DMS153 (cell line): ENCODE measurements at places on chromosomes 2 and 18.

GRCh38 chr18:77254711-77255405 lies 5.2 kb downstream of the GALR1 start:
- DNase-seq, result peak; percentile 32

- no peak for DNase-seq
These were observed 56.5 kb downstream of the CIB4 start for GRCh38 chr2:26584656-26585055.

- no peak for DNase-seq
These were observed 9.7 kb downstream of the CMPK2 start for GRCh38 chr2:6855860-6856547.

DNA sequence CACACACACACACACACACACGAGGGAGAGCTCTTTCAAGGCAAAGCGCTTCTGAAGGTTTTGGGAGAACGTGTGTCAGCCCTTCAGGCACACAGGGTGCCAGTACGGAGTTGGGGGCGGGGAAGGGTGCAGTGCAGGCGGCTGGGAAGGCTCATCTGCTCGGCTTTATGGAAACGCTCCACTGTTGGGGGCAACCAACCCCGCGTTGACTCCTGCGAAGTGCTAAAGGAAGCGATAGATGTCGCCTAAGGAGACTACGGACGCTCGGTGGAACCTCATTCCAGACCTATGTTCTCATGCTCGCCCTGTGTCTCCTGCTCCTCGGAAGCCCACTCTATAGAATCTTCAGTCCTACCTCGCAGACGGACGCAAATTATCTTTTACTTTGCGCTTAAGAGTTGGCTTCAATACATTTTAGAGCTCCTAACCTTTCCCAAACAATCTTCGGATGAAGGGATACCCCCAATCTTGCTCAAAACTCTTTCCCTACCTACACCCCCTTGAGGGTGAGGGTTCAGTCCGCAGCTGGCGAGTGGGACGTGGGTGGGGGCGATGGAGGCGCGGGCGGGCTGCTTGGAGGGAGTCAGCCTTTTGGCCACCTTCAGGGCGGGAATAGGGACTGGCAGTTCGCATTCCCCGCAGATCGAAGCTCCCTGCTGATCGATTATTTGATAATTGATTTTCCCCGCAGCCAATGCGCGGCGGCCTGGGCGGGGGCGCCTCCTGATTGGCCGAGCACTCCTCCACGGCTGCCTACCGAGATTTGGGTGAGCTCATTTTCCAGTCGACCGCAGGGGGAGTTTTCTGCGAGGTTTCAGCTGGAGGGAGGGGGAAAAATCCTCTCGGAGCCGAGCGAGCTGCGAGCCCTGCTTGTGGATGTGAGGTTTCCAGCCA lies 1.9 kb upstream of the MEIS1 start:
- peak; percentile 93 for DNase-seq

- DNase-seq, result no peak
These were observed 63.3 kb upstream of the TTC27 start for GRCh38 chr2:32564417-32565035.

- DNase-seq, result peak; percentile 32
These were observed 27.3 kb downstream of the GKN2 start for GRCh38 chr2:68925295-68925896.

GRCh38 chr18:48475635-48476549 lies 62.9 kb upstream of the CTIF start:
- DNase-seq, result peak; percentile 56

- DNase-seq, result no peak
These were observed 88.3 kb downstream of the SOWAHC start for GRCh38 chr2:109702250-109702985.

DNA sequence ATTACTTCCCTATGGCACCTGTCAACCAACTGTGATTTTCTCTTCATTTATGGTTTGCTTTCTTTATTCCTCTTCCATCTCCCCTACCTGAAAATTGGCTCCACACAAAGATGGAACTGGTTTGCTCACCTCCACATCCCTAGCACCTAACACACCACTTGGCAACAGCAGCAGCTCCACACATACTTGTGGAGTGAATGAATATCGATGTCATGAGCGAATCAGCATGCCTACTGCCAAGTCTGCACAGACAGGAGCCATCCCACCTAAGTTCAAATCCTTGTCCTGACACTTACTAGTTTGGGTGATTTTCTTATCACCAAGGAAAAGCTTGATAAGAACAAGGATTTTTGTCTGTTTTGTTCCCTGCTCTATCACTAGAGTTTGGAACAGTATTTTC lies 191.4 kb upstream of the TMEM200C start:
- no peak for DNase-seq
